ENCODE measurements at places on chromosomes 7 and 10.
A peak's percentile ranks its signal among the peaks of the same experiment; 100 is the strongest.

GRCh38 chr7:106421181-106421762 is 136.5 kb upstream of the NAMPT start:
- DNase-seq: peak; percentile 45

- DNase-seq: no peak
These were observed 23.6 kb downstream of the MCM10 start for GRCh38 chr10:13184730-13185514.

DNA sequence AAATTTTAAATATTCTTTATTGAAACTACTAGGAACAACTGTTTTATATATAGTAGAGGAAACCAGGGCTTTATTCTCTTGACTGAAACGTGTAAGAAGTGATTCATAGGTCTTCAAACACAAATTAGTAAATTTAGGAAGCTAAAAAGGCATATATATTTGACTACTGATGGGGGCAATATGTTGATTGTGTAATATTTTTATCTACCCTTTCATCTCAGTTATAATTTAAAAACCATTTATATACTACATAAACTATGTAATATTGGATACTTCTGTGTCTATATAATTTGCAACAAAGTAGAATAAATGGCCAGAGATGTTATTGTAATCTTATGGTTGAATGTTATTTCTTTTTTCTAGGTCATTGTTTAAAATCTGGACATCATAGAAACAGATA is 269.3 kb upstream of the KAT6B start:
- DNase-seq: no peak

DNA sequence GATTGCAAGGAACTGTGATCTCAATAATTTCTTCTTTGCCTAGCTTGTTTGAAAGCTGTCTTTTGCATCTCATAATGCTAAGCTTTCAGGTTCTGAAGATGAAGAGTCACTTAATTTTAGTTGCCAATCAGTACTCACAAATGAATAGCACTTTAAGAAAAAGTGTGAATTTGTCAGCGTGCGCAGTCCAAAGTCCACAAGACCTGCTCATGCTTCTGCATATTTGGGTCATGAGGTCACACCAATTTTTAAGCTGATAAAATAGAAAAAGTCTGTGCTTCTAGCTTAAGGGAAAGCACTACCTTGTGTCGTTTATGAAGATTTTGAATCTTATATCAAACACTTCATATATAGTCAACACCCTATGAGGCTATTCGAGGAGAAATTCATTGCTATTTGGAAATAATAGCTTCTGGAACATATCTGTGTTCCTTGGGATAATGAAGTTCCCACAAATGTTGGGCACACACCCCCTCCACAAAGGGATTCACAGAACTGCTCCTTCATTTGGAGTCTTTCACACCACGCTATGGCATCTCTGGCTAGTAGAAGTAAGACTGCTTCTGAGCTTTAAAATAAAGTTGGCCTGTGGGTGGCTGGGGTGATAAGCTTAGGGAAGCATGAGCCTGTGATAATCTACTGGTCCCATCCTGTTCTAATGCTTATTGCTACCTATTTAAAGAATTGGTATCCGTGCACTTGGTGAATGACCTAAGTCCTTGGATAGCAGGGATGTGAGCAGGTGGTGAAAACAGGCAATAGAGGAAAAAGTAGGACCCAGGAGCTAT is 33.3 kb downstream of the A1CF start:
- DNase-seq: no peak

GRCh38 chr7:2605608-2606538 is 25.9 kb upstream of the TTYH3 start:
- DNase-seq: no peak

GRCh38 chr7:2529161-2530070 is 9.8 kb downstream of the LFNG start:
- no peak for DNase-seq

DNA sequence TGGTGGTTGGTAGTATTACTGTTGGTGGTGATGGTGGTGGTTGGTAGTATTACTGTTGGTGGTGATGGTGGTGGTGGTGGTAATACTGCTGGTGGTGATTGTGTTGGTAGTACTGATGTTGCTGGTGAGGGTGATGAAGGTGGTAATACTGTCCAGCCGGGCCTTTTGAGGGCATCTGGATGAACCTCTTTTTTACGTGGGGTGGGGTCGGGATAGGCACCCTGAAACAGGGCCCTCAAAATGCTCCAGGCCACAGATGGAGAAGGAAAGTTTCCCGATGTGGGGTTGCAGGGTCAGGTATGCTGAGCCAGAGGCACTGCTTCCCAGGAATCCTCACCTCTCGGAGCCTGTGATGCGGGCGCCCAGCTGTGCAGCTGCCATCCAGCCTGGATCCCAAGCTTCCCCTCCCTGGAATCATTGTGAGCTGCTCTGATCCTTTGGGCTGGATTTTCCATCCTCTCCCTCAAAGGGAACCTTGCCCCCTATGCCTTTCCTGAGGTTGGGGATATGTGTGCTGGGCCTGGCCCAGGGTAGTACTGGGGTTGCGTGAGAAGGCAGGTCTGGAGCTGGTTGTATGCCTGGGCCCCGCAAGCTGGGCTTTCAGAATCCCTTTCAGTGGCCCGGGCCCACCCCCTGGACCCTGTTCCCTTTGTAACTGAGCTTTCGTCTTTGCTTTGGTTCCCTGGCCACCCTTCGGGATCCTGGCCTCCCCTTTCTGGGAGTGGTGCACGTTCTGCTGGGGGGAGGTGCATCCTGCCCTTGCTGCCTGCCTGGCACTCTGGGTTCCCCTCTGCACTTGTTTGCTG is 43.3 kb downstream of the DOCK1 start:
- no peak for DNase-seq

DNA sequence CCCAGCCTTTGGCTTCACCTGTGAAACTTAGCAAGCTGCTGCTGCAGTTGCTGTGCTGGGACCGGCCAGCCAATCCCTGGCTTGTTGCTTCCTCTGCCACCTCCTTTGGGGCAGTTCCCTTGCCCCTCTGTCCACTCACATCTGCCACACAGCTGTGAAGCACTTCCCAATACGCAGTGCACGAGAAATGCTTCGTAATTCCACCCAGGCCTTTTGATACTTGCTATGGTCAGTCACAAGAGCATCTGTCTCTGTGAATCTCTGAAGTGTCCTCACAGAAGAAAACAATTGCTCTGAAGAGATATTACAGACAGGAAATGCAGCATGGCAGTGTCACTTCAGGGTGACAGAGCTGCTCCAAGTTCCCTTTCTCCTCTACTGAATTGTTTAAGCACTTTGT is 208.5 kb downstream of the PTEN start:
- no peak for DNase-seq

DNA sequence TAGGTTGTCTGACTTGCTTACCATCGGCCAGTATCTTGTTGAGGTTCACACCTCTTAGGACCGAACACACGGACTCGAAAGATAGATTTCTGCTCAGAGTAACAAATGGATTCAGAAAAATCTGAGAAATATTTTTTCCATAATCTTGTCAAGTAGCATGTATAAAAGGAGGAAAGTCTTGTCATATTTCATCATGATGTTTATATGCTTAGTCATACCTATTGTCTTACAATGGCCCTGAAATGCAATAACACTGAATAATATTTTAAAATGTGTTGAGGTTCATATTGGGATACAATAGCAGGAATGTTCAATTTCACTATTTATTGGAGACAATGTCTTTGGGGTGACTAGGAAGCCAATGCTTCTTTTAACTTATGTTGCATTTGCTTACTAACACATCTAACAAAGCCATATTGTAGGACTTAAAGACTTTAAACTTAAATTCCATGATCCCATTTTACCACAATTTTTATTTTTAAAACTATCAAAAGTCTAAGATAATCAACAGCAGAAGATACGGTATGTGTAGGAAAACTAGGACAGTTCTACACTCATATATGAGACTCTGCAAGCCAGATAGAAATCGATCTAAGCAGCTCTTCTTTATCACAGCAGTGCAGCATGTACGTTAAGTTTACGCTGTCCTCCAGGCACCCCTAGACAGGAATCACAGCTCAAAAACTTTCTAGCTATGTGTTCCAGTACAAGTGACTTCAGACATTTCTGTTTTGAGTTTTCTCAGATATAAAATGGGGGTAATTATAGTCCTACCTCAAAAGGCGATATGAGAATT is 135.7 kb upstream of the CAV2 start:
- DNase-seq: no peak

GRCh38 chr10:28681928-28682750 is 4.8 kb downstream of the BAMBI start:
- DNase-seq: no peak

- no peak for DNase-seq
These were observed 7.4 kb downstream of the PRPS1L1 start for GRCh38 chr7:18020138-18020715.

DNA sequence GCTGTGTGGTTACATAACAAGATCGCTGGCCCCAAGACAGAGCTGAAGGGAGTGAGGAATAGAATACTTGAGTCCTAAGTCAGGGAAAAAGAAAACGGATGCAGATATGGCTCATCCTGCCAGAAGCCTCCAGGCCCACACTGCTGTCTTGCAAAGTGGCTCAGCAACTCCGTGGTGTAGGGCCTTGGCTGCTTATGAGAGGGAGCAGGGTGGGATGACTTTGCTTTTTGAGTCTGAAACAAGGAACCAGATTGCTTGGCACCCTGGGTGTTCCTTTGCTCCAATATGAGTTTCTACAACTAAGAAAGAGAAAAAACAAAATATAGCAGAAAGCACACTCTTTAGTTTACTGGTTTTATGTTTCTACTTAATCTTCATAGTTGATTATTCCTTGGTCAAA is 193.8 kb upstream of the WDR11 start:
- DNase-seq: no peak

- peak; percentile 22 for DNase-seq
These were observed 22.6 kb downstream of the PDIA4 start for GRCh38 chr7:149005427-149006344.

DNA sequence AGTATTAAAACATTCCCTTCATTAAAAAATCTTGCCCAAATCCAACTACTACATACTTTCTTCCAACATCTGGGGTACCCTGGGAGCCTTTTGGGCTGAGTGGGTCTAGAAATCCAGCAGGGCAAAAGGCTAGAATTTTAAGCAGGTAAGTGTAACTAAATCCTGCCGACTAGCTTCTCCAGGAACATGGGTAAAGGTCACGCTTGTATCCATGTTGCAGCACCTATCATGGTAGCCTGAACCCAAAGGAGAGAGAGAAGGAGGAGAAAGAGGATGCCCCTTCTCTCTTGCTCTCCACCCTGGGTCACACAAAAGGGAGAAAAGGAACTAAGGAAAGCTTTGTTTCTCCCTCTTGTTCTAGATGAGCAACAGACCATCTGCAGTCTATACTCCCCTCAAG is 53.3 kb downstream of the ZNF680 start:
- DNase-seq: no peak

DNA sequence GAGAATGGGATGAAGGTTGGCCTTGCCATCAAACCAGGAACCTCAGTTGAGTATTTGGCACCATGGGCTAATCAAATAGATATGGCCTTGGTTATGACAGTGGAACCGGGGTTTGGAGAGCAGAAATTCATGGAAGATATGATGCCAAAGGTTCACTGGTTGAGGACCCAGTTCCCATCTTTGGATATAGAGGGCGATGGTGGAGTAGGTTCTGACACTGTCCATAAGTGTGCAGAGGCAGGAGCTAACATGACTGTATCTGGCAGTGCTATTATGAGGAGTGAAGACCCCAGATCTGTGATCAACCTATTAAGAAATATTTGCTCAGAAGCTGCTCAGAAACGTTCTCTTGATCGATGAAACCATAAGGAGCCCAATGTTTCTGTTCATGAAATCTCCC is 637 bp downstream of the RPEL1 start:
- no peak for DNase-seq

GRCh38 chr10:82826132-82826531 is 951.1 kb downstream of the NRG3 start:
- DNase-seq: no peak

All from amygdala (tissue), 56 donors.